ENCODE measurements at places on chromosomes 6 and 20. TPM values are rescaled to one million over a fixed set of nuclear protein-coding genes. Genes with fewer than 3 reads are reported as not detected.

Gene SLC22A16
- total RNA-seq: 0.27 TPM

DNA sequence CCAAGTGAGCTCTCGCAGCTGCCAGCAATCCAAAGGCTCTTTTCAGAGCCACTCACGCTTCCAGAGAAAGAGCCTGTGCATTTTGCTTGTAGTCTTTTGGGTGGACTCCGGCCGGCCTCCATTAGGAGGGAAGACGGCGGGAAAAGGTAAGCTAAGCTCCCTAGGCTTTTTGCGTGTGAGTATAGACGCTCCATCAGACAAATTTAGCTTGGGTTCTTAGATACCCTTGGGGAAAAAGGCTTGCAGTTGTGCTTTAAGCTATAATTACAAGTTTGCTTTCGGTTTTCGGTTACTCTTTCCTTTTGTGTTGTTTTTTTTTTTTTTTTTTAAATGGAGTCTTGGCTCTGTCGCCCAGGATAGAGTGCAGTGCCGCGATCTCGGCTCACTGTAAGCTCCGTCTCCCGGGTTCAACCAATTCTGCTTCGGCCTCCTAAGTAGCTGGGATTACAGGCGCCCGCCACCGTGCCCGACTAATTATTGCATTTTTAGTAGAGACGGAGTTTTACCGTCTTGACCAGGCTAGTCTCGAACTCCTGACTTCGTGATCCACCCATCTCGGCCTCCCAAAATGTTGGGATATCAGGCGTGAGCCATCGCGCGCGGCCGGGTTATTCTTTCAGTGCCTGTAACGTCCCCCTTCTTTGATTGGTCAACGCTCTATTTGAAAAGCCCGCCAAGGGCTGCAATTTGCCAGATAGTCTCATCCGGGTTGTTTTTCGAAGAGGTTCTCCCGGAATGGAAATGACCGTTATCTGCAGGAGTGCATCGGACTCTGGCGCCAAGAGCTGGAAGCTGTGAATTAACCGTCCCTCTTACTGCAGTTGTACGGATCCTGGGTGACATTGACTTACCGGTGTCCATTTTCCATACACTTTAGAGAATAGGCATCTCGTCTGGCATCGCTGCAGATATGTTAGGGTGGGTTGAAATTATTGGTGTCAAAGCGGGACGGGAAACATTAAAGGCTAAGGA lies 18.1 kb downstream of the OR2B2 start:
- H3K4me1 ChIP-seq: no peaks in the 10 kb centered on the region
- peak; percentile 83 for DNase-seq
- peak overlapping the region; percentile 17 for H3K4me3 ChIP-seq
- H3K36me3 ChIP-seq: no peaks in the 10 kb centered on the region

- H3K4me1 ChIP-seq: no peaks in the 10 kb centered on the region
- H3K36me3 ChIP-seq: no peaks in the 10 kb centered on the region
- no peaks in the 10 kb centered on the region for H3K27me3 ChIP-seq
- DNase-seq: no peak
- no peak overlapping the region for H3K27ac ChIP-seq
Measured at GRCh38 chr20:47066484-47067270, 172.0 kb downstream of the EYA2 start.

DNA sequence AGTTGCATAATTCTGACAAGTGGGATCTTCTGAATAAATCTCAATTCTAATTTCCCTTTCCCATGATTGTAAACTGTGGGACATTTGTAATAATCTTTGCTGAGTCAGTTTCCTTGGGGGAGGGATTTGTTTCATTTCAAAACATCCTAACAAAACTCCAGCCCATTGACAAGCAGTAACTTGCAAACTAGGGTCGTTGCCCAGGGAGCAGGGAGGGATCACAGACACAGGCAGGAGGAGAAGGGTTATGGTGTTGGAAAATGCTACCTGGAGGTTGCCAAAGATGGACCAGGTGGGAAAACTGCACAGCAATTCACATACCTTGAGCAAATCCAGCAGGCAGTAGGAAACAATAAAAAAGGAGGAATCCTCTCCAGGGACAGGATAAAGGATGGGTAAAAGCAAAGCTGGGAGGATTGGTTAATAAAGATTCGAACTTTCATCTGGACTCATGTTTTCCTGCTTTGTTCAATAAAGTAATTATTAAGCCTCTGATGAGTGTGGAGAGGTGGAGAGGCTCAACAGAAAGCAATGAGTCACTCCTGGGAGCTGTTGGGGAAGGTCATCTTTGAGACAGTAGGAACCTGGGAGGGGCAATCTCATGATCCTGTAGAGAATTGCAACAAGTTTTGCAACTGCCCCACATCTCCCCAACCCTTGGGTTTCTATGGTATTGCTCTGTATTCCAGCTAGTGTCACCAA lies 87.3 kb upstream of the AKIRIN2 start:
- H3K27ac ChIP-seq: no peak overlapping the region
- no peaks in the 10 kb centered on the region for H3K27me3 ChIP-seq
- no peak overlapping the region for H3K4me3 ChIP-seq
- peaks cover 4% of the 10 kb centered on the region for H3K4me1 ChIP-seq
- DNase-seq: peak; percentile 11
